ENCODE measurements at places on chromosomes 12 and 14.

DNA sequence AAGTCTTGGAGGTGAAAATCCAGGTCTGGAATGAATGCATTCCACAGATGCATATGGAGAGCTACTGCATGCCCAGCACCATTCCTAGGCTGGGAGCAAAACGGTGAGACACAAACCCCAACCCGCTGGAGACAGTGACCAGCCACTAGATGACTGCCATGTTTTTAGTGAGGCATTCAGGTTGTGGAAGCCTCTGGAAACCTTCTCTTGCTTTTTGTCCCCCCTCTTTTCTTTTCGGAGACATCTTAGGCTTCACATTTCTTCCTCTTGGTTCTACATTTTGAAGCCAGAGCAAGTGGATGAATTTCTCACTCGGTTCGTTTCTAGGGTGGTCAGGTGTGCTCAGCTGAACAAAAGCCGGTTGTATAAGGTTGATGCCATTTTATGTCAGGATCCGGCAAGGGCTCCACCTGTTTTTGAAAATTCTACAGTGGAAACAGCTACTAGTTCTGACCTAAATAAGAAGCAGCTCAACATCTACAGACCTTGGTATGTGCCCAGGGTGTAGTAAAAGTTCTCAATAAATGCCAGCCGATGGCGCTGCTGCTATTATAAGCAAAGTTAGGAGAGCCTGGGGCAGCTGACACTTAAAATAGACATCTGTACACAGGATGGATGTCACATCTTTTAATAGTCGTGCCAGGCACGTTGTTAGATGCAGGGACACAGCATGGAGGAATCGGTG lies 1.8 kb upstream of the ZNF839 start:
- no peak for DNase-seq

GRCh38 chr14:54329082-54329695 lies 67.6 kb upstream of the CDKN3 start:
- peak; percentile 42 for DNase-seq

GRCh38 chr12:111720457-111720856 lies 34.6 kb downstream of the ACAD10 start:
- no peak for DNase-seq

- no peak for DNase-seq
Measured at GRCh38 chr14:75333606-75334548, 55.2 kb downstream of the FOS start.

DNA sequence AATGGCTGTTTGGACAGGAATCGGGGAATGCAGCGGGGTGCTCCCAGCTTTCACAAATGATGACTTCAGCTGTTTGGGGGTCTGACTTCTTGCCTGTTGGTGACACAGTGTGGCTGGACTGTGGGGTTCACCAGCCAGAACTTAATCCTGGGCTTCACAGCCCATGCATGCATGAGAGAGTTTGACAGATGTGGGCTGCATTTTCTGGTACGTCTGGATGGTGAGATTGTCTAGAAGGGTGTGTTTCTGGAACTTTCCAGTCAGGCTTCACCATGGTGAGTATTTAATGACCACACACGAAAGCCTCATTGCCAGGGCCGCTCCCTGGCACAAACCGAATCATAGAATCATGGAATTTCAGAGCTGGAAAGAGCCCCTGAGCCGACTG lies 29.6 kb downstream of the CHST11 start:
- DNase-seq, result no peak

DNA sequence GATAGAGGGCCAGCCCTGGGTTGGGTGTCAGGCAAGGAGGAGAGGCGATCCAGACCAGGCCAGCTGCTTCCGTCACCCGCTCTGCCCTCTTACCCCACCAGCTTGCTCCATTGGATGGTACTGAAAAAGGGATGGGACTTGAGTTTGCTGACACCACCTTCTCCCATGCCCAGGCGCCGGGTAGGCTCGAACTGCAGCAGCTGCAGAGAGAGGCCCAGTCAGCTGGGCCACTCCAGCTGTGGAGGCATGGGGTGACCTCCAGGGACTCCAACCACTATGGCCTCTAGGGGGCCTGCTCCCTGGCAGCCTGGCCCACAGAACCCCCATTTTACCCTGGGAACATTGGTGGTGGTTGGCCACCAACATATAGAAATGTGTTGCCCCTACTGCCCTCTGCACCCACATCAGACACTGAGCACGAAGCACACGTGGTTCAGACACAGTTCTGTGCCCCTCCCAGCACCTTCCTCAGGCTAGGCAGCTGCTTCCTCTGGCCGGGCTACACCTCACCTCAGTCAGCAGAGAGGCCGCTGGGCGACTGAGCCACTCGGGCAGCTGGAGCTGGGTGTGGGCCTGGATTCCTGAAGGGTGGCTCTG lies 16.0 kb downstream of the RPS6KL1 start:
- no peak for DNase-seq

DNA sequence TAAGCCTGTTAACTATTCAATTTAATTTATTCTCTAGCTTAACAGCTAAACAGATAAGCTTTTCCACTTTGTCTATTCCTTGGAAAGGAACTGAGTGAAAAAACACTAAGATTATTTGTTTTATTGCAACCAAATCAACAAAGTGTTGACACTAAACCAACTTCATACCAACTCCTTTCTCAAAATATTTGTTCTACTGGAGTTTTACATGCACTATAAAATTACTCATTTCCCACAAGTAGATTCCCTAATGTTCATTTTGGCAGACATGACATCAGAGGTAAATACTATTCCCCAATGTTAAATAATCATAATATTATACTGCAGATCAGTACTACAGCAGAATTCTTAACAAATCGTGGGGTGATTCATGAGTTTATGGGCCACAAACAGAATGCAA lies 231.4 kb downstream of the TTC6 start:
- no peak for DNase-seq

DNA sequence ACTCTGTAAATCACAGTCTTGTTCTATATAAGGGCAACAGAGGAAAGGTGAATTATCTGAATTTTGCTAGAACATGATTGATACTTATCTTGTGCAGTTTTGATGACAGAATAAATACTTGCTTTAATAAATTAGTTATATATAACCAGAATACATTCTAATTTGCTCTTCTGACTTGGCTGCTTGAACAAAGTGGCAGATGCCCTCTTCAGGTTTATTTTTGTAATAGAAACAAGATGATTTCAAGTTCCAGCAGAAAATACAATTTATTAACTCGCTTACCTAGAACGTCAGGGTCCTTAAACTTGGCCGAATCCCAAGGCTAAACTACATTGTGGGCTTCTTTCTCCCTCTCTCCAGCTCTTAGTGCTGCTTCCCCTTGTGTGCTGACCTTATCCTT lies 57.6 kb upstream of the SSTR1 start:
- DNase-seq, result no peak

- no peak for DNase-seq
Measured at GRCh38 chr12:92703786-92704185, 997 bp downstream of the PLEKHG7 start.

DNA sequence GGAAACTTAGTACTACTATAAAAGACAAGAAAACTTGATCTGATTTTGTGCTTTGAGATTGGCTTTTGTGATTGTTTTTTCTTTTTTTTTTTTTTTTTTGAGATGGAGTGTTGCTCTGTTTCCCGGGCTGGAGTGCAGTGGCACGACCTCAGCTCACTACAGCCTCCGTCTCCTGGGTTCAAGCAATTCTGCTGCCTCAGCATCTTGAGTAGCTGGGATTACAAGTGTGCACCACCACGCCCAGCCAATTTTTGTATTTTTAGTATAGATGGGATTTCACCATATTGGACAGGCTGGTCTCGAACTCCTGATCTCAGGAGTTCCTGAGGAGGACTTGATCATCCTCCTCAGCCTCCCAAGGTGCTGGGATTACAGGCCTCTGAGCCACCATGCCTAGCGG lies 26.4 kb downstream of the AEBP2 start:
- DNase-seq, result no peak

GRCh38 chr12:111404362-111405148 lies 1.2 kb upstream of the SH2B3 start:
- no peak for DNase-seq

DNA sequence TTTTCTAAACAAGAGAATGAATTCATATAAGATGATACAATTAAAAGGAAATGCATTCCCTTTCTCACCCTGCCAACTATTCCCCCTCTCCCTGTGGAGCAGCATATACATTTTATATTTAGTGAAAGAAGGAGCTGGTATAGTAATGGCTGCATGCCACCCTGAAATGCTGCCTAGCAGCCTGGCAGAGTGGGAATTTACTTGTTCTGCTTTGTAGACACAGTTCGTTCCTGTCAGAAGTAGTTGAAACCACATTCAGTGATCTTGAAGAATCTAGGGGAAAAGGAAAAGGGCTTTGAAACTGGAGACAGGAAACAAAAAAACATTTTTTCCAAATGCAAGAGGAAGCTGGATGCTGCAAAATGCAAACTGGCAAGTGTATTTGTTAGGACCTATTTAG lies 176.0 kb upstream of the PLEKHA5 start:
- DNase-seq, result no peak

DNA sequence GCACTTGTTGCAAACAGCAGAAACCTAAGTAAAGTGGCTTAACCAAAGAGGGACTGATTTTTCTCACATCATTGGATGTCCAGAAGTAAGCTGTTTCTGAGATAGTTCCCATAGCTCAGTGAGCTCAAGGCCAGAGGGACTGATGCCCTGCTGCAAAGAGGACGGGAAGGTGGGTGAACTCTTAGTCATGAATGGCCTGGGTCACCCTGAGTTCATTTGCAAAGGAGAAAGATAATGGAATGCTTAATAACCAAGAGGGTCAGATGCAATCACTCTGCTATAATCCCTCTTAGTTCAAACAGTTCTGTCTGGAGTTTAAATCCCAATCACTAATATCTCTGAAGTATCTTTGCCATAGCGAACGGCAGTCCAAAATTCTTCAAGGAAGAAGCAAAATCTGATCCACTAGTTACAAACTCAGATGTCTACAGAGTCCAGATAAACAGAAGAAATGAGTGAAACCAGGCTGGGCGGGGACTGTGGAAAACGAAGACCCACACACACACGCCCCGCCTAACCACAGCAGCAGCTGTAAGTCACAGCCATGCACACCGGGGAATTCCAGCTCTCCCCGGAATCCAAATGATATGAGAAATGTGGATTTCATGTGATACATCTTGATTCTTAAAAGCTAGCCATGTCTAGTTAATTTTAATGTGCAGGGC lies 289.5 kb downstream of the TMEM132D start:
- no peak for DNase-seq

- DNase-seq, result no peak
Measured at GRCh38 chr14:70716958-70717357, 75.2 kb downstream of the TTC9 start.

- DNase-seq, result no peak
Measured at GRCh38 chr12:104581005-104581570, 124.3 kb downstream of the CHST11 start.

DNA sequence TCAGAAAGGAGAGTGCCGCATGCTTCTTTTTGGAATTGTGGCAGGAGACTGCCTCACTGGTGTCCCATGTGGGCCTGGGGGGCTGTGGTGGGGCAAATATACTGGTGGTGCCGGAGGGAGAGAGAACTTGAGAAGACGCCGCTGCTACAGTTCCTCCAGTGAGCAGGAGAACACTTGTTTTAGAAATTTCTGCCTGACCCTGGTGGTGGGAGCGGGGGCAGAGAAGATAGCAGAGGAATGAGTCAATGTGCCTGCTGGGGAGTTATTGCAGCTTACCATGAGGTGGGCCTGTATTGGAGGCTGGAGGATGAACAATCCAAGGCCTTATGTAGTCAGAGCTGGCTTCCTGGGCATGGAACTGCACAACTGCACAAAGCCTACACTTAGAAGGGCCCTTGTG lies 211.8 kb downstream of the SNAPC1 start:
- peak; percentile 29 for DNase-seq

DNA sequence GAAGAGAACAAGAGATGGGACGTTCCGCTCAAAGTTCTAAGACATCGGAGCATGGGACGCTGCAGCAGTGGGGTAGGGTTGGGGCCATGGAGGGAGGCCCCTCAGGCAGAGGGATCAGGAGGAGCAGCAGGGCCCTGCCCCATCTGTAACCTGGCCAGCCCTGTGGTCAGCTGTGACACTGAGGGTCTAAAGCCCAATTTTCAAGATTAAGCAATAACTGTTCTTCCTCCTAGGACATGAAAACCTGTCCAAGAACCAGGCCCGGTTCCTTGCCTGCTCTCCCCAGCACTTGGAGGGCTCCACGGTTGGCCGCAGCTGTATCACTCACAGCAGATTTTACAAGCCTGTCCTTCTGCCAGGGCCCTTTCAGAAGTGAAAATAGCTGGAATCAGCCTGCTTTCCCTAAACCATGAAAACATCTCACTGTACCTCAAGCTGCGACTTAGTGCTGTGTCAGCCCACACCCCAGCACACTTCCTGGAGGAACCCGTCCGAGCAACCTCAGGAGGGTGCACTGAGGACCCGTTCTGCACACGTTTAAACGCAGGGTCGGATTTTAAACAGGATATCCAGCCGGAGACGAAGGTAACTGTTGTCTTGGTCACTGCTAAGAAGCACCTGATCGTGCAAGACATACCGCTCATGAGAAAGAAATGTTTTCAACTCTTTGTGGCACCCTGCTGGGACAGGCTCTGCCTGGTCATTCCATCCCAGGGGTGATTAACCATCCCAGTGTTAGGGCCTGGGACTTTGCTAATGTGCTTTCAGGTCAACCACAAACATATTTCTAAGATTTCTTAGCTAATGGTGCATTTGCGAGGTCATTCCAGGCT lies 201.9 kb upstream of the DIO3 start:
- no peak for DNase-seq

GRCh38 chr12:51662728-51663154 lies 71.7 kb downstream of the SCN8A start:
- no peak for DNase-seq

GRCh38 chr12:92403210-92404175 lies 257.8 kb upstream of the BTG1 start:
- no peak for DNase-seq

DNA sequence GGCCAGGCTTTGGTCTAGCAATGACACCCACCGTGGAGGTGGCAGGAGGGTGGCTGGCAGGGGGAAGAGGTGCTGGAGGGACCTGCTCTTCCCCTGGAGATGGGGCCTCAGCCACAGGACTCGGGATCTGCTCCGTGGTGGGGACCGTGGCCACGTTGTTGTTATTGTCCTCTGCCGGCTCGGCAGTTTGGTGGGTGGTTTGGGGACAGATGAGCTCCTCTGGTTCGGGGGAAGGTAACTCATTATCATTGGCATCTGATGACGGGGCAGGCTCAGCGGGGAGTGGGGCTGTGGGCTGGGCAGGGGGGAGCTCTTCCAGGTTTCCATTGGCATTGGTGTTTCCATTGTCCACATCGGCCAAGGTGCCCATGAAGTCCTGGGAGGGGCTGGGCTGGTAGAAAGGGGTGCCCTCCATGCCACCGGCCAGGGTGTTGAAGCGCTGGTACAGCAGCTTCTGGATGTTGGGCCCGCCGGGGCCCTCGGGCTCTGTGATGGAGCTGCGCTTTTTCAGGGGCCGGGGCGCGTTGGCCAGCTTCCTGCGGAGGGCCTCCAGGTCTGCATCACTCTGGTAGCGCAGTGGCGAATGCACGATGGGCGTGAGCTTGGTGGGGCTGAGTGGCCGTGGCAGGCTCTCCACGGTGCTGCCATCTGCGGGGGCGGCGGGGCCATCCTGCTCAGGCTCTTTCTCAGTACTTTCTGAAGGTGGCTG lies 24.3 kb downstream of the ZFYVE21 start:
- DNase-seq, result no peak

- DNase-seq, result peak; percentile 53
Measured at GRCh38 chr12:40054555-40055227, 51.2 kb downstream of the SLC2A13 start.

Data from AG09309 (cell line).